ENCODE measurements at places on chromosomes 3 and 15. TPM values are rescaled to one million over a fixed set of nuclear protein-coding genes. Genes with fewer than 3 reads are reported as not detected.

The CHL1 gene
- 1.9 TPM for total RNA-seq

DNA sequence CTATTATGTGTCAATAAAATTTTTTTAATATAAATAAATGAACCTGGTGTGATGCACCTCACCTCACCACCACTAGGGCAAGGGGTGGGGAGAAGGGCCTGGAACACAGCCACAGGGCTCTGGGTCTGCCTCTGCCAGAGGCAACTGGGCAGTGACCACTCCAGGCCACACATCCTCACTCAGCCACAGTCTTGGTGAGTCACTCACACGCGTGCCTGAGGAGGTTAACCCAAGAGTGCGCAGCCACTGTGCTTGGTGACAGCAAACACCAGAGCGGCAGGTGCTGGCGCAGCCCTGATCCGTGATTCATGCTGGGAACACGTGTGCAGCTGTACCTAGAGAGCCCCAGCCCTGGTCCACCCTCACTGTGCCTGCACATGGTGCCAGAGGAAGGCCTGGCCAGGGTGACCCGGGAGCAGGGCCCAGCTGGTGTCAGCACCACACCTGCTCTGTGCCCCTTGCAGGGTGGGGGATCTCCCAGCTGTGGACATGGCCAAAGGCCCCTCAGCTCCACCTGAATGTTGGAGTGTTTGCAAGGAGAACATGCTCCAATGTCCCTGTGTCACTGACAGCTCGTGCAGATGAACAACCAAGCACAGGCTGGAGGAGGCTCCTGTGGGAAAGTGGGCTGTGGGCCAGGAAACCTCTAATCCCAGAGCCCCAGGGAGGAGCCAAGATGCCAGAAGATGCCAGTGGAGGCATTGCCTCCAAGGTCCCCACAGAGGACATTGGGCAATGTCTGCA is 2.1 kb downstream of the SLC41A3 start:
- peak; percentile 33 for DNase-seq

DNA sequence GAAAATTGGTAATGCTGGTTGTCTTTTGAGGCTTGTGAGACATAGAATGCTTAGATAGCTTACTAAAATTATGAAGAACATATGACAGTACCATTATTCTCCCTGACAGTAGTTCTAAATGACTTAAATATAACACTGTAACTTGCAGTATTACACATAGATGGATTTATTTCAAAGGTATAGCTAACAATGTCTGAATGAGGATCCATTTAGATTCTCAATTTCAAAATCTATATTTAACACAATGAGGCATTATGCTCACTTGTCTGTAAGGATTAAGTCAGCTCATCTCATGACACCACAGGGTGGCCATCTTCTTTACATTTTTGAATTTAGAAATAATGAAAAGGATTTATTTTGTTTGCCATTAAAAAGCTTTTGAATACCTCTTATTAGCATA is 108.4 kb downstream of the CCNL1 start:
- no peak for DNase-seq

The POLQ gene
- total RNA-seq = 14.7 TPM

Data from GM23338 (cell line).